Hepatocyte (in vitro differentiated cells): ENCODE measurements at places on chromosomes 4 and X. TPM values are rescaled to one million over a fixed set of nuclear protein-coding genes. Genes with fewer than 3 reads are reported as not detected.

Gene ANTXR2
- 41.8 and 46.5 TPM in 2 replicates for total RNA-seq

DNA sequence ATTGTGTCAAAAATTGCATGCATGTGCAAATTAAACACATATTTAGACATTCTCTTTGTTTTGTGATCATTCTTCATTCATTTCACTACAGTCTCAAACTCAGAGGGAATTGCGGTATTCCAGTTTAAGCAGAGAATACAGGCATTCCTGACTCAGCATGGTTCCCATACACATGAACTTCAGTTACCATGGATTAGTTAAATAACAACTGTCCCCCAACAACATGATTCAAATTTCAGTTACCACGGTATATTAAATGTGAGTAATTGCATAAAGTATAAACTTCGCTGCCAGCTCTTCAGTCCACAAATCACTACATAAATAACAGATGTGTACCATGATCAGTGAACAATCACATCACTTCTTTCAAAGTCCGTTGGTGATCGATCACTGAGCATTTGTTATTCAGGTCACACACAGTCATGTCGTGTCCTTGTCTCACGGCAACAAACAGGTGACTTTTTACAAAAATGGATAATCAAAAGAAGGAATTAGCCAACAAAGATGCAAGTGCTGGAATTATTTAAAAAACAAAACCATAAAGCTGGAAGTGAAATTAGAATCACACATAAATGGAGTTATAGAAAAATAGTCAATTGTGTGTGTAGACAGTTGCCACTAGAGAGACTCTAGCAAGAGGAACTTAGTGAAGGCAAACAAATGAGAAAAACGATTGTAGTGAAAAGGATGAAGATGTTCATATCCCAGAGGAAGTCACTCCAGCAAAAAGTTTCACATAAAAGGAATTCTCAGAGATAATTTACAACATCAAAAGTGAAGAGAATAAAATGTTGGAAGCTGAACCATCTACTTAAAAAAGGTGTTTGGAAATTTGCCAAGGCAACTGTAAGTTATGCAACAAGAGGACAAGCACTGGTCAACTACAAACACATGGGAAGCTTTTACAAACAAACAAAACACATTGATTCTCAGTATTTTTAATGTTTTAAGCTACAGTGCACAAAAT is 138.6 kb upstream of the SMARCAD1 start:
- DNase-seq = no peak

Gene SRPK3
- 0.08 and 0.20 TPM in 2 replicates for total RNA-seq

Gene SUPT20HL1
- not detected in 2 replicates for total RNA-seq
